Memory B cell (primary cell): ENCODE measurements at places on chromosomes 1 and 21.
A peak's percentile ranks its signal among the peaks of the same experiment; 100 is the strongest.

DNA sequence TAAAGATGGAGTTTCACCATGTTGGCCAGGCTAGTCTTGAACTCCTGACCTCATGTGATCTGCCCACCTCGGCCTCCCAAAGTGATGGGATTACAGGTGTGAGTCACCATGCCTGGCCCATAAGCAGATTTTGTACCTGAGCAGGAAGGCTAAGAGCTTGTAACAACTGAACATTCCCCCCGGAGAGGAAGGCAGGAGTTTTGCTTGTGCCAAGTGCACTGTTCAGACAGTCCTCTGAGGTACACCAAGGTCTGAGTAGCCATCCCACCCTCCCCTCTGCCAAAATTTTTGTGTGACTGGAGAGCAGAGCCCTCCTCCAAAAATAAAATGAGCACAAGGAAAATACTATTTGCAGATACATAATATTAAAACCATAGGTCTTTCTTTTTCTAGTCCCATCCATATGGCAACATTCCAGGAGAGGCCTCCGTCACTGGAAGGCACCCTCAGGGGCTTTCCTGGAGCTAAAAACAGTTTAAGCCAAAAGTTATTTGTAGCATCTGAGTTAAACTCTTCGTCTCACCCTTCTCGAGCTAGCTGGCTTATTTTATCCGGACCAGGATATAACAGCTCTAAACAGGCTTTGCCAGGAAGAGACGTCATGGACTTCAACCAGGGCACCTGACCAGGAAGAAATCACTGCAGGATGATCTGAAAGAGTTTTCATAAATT is 27.2 kb downstream of the CAPN2 start:
- H3K36me3 ChIP-seq, result peaks cover 7% of the 10 kb centered on the region
- H3K4me3 ChIP-seq, result no peak overlapping the region
- peaks cover 8% of the 10 kb centered on the region for H3K4me1 ChIP-seq
- H3K27ac ChIP-seq, result no peak overlapping the region
- DNase-seq, result no peak

GRCh38 chr1:151970626-151971025 is 23.0 kb downstream of the S100A10 start:
- H3K4me3 ChIP-seq, result no peak overlapping the region
- H3K27me3 ChIP-seq, result peaks cover 4% of the 10 kb centered on the region
- peaks cover 5% of the 10 kb centered on the region for H3K4me1 ChIP-seq
- no peaks in the 10 kb centered on the region for H3K36me3 ChIP-seq

- peak overlapping the region; percentile 33 for H3K27ac ChIP-seq
- no peak for DNase-seq
- peaks cover 40% of the 10 kb centered on the region for H3K4me1 ChIP-seq
- H3K4me3 ChIP-seq, result no peak overlapping the region
Observed at GRCh38 chr1:175157200-175157599, 35.4 kb downstream of the KIAA0040 start.

DNA sequence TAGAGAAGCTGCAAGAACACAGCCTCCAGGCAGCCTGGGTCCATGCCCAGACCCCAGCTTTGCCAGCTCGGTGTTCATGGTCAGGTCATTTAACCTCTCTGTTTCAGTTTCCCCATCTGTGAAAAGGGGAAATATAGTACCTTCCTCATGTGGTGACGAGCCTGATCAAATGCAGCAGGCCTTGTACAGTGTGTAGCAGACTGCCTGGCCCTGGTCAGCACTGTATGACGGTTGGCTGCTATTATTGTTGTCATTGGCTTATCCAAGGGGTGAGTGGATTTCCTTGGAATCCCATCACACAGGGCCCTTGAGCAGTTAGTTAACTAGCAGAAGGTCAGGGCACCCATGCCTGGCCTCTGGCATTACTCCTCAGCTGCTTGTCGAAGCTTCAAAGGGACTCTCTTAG is 6.6 kb upstream of the TMEM51 start:
- H3K4me3 ChIP-seq, result no peak overlapping the region
- H3K27ac ChIP-seq, result no peak overlapping the region
- H3K27me3 ChIP-seq, result peaks cover 14% of the 10 kb centered on the region
- H3K36me3 ChIP-seq, result no peaks in the 10 kb centered on the region

DNA sequence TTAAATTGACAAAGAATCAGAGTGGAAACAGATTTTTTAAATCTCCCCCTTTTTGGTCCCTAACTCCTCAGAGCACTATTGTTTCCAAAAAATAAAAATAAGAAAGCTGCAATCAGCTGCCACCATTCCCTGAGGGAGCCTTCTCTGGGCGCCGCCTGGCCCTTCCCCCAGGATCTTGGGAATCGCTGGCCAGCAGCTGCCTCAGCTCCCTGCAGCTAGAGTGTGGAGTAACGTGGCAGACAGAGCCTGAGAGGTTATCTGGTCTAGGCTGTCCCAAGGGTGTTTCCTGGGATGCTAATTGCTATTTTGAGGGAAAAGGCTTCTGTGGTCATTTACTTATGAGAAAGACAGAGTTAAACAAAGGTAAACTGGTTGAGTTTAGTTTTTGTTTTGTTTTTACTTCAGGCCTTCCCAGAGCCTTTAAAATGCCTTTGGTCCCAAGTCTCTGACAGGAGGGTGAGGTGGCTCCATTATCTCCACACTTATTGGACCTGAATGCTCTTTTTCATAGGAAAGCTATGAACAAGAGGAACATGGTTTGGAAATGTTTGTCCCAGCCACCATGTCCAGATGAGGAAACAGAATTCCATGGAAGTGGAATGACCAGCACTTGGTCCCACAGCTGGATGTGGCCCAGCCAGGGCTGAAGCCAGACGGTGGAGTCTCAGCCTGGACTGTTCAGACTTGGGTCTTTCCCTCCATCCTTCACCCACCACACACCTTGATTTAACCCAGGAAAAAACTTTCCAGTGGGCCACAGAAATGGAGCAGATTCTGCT is 14.1 kb upstream of the KIAA1614 start:
- peaks cover 9% of the 10 kb centered on the region for H3K36me3 ChIP-seq
- no peak overlapping the region for H3K4me3 ChIP-seq
- peaks cover 4% of the 10 kb centered on the region for H3K4me1 ChIP-seq

DNA sequence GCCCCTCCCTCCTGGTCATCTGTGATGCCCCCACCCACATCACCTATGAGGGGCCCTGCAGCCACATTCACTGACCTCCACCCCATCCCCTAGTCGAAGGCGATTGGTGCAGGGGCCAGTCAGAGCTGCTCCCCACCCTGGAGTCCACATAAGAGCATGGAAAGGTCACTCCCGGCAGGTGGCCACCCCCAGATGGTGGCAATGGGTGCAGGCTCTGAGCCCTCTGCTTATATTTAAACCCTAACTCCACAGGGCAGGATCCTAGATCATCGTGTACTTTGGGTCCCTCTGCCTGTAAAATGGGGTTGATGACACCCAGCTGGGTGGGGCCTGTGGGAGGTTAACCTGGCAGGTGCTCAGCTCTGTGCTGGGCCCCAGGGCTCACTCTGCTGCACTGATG is 186.8 kb upstream of the C1orf174 start:
- H3K27me3 ChIP-seq, result peaks cover 6% of the 10 kb centered on the region
- H3K36me3 ChIP-seq, result peaks cover 2% of the 10 kb centered on the region
- peaks cover 2% of the 10 kb centered on the region for H3K4me1 ChIP-seq
- no peak overlapping the region for H3K27ac ChIP-seq
- H3K4me3 ChIP-seq, result no peak overlapping the region
- no peak for DNase-seq

- peak within 1 kb of the TSS; percentile 70 for H3K4me3 ChIP-seq
- no peak within 1 kb of the TSS for H3K27ac ChIP-seq
Observed at GRCh38 chr1:78045926-78046778, at the start of gene GIPC2. GIPC2 (plus strand) TSS chr1:78045966; CDS start chr1:78046095, 129 bp downstream.

GRCh38 chr1:17250601-17251000 is 1.7 kb downstream of the PADI3 start:
- no peaks in the 10 kb centered on the region for H3K4me1 ChIP-seq
- H3K4me3 ChIP-seq, result no peak overlapping the region
- no peak for DNase-seq
- no peak overlapping the region for H3K27ac ChIP-seq

- DNase-seq, result no peak
- no peaks in the 10 kb centered on the region for H3K36me3 ChIP-seq
- H3K27ac ChIP-seq, result no peak overlapping the region
Observed at GRCh38 chr1:95951371-95952102, 717.5 kb downstream of the RWDD3 start.

DNA sequence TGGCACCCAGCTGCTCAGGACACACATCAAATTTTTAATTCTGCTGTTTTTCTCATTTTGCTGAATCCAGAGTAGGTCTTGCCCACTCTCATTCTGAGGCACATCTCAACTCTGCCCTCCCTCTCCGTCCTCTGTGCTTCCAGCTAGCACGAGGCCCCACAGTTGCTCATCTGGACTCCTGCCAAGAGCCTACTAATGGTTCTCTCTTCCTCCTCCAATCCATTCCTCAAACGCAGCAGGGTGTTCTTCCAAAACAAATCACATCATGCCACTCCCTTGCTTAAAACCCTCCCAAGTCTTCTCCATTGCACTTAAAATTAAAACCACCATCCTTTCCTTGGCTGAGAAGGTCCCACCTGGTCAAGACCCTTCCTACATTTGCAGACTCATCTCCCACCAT is 49.8 kb upstream of the SCAF4 start:
- no peaks in the 10 kb centered on the region for H3K36me3 ChIP-seq
- H3K27me3 ChIP-seq, result peaks cover 3% of the 10 kb centered on the region
- no peak for DNase-seq
- no peak overlapping the region for H3K4me3 ChIP-seq

GRCh38 chr1:40394491-40395172 is 21.1 kb downstream of the SMAP2 start:
- H3K27me3 ChIP-seq, result no peaks in the 10 kb centered on the region
- H3K27ac ChIP-seq, result peak overlapping the region; percentile 100
- peaks cover 26% of the 10 kb centered on the region for H3K36me3 ChIP-seq
- no peak for DNase-seq

DNA sequence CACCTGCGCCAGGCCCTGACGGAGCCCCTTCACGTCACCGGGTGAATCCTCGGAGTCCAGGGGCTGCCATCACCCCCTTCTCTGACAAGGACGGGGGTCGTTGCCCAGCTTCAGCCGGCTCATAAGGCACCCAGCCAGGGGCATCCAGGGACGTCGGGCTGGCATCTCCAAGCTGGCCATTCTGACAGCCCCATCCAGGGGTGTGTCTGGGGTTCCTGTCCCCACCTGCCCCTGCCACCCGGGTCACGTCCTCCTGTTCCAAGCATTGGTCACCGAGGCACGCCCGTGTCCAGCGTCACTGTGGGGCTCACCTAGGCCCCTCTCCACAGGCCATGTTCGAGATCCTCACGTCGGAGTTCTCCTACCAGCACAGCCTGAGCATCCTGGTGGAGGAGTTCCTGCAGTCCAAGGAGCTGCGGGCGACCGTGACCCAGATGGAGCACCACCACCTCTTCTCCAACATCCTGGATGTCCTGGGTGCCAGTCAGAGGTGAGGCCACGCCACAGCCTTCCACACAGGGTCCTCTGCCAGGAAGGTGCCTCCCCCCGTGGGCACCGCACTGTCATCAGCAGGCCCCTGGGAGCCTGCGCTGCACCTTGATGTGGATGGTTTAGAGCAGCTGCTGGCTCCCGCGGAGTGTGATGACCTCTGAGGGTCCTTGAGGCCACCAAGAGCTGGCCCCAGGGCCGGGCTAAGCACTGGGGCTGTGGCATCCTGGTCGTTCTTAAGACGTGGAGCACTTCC is 14.8 kb downstream of the ARHGEF16 start:
- no peak for DNase-seq
- no peak overlapping the region for H3K27ac ChIP-seq
- no peak overlapping the region for H3K4me3 ChIP-seq
- H3K4me1 ChIP-seq, result peaks cover 12% of the 10 kb centered on the region

DNA sequence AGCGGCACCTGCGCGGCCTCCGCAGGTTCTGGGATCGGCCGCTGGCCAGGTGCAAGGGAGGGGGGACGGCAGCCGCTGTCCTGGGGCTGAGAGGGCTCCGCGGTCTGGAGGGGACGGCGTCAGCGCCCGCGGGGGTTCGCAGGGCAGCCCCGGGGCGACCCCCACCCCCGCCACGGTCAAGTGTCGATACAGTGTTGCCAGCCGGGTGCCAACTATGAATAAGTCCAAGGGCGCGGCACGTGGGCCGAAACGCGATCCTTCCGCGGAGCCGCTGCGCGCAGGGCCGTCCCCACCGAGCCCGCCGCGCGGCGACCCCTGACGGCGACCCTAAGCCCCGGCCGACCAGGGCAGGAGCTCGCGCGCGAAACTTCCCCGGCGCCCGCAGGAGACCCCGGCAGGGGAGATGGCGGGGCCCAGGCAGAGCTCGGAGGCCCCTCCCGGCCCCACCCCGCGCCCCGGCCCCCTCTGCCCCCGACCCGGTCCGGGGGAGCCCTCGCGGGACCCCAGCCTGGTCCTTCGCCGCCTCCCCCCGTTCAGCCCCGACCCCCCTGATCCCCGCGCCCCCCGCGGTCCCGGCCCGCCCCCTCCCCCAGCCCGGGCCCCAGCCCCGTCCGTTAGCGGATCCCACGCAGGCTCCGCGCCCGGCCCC is 586 bp upstream of the AGPAT3 start:
- no peak for DNase-seq
- H3K27me3 ChIP-seq, result no peaks in the 10 kb centered on the region
- peaks cover 30% of the 10 kb centered on the region for H3K4me1 ChIP-seq
- H3K27ac ChIP-seq, result no peak overlapping the region
- H3K4me3 ChIP-seq, result peak overlapping the region; percentile 49

DNA sequence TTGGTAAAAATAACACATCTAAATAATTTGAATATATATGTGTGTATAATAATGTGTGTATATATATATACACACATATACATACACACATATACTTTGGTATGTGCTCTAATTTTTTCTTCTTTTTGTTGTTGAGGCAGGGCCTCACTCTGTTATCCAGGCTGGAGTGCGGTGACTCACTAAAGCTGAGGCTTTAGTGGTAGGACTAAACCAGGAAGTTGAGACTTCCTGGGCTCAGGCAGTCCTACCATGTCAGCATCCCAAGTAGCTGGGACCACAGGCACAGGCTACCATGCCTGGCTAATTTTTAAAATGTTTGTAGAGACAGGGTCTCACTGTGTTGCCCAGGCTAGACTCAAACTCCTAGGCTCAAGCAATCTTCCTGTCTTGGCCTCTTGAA is 46.7 kb upstream of the CXADR start:
- no peak overlapping the region for H3K4me3 ChIP-seq
- H3K27me3 ChIP-seq, result no peaks in the 10 kb centered on the region
- no peaks in the 10 kb centered on the region for H3K4me1 ChIP-seq
- DNase-seq, result no peak
- no peaks in the 10 kb centered on the region for H3K36me3 ChIP-seq

DNA sequence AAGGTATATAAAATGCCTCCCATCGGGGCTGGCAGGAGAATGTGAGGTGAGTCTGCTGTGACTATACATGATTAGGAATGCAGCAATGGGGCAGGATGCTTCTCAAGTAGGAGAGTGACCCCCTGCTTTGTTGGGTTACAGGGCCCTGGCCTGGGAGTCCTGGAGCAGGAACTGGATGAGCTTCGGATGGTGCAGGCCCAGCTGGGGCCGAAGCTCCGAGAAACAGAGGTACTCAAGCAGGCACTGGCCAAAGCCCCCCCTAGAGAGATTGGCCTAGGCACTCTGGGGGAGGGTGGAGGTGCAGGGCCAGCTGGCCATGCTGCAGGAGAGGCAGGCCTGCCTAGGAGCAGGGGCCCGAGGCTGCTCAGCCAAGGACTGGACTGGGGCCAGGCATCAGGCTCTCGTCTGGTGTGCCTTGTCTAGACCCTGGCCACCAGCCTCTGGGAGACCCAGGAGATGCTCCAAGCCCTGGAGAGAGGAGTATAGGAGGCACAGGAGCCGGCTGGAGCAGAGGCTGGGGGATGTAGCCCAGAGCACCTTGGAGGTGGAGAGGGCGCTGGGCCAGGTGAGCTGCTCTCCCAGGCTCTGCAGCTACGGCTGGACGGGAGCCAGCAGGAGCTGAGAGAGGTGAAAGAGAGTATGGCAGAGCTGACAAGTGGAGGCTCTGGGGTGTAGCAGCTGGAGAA is 32.8 kb upstream of the PKP1 start:
- no peak overlapping the region for H3K4me3 ChIP-seq
- DNase-seq, result no peak
- peaks cover 15% of the 10 kb centered on the region for H3K27me3 ChIP-seq
